ENCODE measurements at places on chromosomes 2 and 18.

DNA sequence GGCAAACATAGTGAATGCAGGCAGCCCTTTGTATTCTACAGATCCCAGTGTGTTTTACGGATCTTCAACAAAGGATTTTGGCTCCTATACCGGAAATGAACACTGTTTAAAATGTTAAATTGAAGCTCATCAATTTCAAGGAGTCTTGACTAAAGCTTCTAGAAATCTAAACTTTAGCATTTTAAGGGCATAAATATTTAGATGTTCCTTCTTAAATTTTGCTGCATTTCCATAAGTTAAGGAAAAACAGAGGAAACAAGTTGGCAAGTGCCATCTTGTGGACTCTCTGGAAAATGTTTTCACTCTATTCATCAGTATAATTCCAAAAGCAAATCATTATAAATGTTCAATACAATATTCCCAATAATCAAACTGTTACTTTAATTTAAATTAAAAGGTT, 19.6 kb downstream of the CHN1 start:
- DNase-seq, result no peak

GRCh38 chr2:170930991-170931266, 1.9 kb downstream of the GORASP2 start:
- no peak for DNase-seq

- no peak for DNase-seq
These were observed 2.1 kb downstream of the FAM178B start for GRCh38 chr2:96984300-96984699.

DNA sequence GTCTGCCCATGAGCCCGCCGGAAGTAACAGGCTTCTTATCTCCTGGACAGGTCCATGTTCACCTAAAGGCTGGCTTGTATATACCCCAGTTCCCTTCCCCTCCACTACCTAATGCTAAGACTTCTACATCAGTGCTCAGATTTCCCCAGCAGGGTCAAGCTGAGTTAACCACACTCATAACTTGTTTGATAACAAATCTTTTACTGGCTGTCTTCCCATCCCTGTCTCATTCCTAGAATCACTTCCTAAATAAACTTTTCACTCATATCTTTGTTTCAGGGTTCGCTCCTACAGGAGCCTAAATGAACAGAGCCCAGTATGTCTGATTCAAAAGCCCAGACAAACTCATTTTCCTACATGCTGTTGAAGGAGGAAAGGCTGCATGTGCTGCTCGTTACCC, 94.0 kb upstream of the SOX11 start:
- DNase-seq, result no peak

GRCh38 chr18:45755934-45756333, 32.0 kb downstream of the SLC14A1 start:
- no peak for DNase-seq

GRCh38 chr2:99389371-99389770, 52.2 kb downstream of the EIF5B start:
- no peak for DNase-seq

GRCh38 chr18:12776821-12777471, 74.1 kb downstream of the PSMG2 start:
- no peak for DNase-seq

- DNase-seq, result no peak
These were observed 11.9 kb downstream of the NGEF start for GRCh38 chr2:233000886-233001750.

GRCh38 chr2:26913999-26914658, 56.3 kb upstream of the MAPRE3 start:
- DNase-seq, result no peak

DNA sequence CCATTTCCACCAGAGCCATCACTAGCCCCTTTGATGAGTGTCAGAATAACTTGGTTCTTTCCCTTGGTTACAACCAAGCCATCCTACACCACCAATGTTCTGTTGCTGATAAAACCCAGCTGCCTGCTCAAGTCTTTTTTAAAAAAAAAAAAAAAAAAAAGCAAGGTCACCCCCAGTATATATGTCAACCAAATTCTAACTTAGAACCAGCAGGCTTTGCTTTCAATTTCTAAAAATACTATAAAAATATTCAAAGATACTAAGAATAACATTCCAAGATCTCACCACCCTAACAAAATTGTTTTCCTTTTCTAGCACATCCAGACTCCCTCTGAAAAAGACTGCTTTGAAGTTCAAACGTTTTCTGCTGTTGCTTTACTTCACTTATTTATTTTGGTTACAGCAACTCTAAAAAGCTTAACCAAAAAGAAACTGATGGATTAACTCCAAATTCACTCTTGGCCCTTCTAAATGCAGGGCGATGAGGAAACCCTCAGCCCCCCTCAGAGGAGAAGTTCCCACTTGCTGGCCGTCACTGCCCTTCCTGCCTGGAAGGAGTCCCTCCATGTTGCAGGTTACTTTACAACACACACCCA, 10.9 kb downstream of the UXS1 start:
- no peak for DNase-seq

DNA sequence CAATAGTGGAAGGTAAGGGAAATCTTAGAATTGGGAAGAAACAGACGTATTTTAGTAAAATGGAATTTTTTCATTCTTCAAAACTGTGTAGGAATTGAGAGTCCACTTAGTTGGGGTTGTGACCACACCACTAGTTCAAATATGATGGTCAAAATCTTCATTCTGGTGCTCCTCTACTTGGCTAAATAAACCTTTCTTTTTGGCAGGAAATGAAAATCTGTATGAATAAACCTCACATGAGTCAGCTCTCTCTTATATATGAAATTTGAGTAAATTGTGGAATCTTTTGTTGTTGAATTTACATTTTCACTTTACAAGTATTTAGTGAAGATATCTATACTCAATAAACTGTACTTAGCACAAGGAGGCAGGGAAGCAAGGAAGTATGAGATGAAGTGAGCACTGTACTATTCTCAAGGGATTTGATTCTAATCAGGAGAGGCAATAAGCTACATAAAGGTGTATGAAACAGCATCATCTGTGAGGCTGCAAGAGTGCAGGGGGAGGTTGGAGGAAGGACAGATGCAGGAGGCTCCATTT, 20.5 kb downstream of the IL18R1 start:
- DNase-seq, result no peak

DNA sequence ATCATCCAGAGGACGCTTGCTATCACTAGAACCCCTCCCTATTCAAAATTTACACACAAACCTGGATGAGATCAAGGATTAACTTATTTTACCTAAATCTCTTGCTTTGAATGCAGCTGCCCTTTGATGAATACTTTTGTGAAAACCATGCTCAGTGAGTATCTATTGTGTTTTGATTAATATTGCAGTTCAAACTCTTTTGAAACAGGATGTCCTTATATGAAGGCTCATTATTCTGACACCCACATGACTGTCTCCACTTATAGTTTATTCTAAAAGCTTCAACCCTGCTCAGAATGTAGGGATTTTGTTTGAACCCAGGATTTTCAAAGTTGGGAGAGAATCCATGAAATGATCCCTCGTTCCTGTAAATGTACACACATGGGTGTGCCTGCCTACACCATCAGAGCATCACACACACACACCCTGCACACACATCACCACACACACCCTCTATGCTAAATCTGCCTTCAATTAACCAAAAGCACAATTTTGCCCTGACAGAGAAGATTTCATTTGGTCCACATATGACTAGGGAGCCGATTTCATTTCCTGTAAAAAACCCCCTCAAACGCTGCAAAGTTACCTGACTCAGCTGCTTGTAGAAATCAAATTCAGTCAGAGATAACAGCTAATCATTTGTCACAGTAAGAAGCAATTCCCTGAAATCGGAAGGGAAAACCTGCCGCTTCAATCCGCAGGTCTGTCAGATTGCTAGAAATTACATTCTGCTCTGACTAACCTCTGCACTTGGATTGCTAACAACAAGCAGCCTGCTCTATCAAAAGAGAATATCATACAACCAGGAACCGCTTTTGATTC, 65.2 kb downstream of the ZEB2 start:
- DNase-seq, result no peak

DNA sequence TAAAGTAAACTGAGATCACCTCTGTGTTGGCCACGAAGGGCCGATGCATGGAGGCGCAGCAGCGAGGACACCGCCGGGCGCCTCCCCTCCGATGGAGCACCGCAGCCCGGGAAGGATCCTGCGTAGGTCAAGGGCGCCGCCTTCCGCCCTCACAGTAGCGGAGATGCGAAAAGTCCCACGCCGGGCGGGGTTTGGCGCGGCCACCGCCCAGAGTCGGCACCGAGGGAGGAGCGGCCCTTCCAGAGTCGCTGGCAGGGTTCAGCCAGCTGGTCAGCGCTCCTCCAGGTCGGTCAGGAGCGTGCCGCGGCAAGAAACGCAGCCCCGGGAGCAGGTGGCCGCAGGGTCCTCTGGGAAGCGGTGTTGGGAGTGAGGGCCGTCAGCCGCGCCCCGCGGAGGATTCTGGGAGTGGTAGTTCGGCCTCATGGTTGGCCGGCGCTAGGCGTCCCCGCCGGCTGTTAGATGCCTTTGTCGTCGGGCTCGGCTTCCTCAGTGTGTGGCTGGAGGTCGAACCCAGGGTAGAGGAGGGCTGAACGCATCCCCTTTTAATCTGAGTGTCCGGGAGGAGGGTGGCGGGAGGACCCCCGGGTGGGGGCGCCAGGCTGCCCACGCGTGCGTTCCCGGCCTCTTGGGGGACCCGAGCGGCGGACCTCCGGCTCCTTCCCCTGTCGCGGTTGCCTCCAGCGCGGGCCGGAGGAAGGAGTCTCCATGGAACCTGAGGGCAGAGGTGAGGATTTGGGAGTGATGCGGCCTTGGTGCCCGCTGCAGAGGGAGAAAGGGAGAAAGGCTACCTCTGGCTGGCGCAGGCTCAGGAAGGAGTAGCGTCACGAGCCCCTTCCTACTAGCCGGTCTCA, at the start of gene ZNF892:
Gene ZNF892 (plus strand): TSS at position 411 of the 851 bp plus-strand sequence. CDS start 295 bp downstream, at position 706.
- peak; percentile 70 for DNase-seq

Measured in NCI-H2107 (cell line).